ENCODE measurements at places on chromosomes 2 and 18.

GRCh38 chr2:167945660-167946368, 301.6 kb downstream of the STK39 start:
- no peak for DNase-seq

GRCh38 chr18:65788373-65788772, 37.6 kb downstream of the CDH7 start:
- no peak for DNase-seq

GRCh38 chr2:99127981-99128380, 13.5 kb upstream of the C2orf15 start:
- no peak for DNase-seq

- DNase-seq: no peak
Measured at GRCh38 chr2:220533485-220533884, 906.1 kb downstream of the SLC4A3 start.

GRCh38 chr2:124514236-124514635, 489.1 kb downstream of the CNTNAP5 start:
- DNase-seq: no peak

GRCh38 chr2:230829293-230829692, 35.4 kb upstream of the ITM2C start:
- no peak for DNase-seq

GRCh38 chr2:15993232-15993610, 52.9 kb downstream of the MYCN start:
- DNase-seq: no peak

GRCh38 chr2:236748385-236748784, 178.8 kb downstream of the ACKR3 start:
- DNase-seq: no peak

DNA sequence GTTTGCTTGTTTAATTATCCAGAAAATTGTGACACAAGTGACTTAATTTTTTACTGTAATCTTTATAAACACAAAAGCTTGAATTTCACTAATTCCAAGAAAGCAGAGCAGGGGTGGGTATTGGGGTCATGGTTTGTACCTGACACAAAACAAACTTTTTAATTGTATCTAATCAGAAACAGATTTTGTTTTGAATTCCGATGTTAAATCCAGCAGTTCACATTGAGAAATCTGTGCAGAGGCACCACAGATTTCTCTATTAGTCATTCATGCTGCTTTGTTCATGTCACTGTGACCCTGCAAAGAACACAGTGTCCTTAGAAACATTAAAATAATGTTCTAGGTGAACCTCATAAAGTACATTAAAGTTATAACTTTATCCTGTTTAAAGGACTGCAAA, 443.4 kb downstream of the NYAP2 start:
- no peak for DNase-seq

Data from AG04449 (cell line).